CD4-positive, alpha-beta T cell (primary cell): ENCODE measurements at places on chromosomes 16 and 17. TPM values are rescaled to one million over a fixed set of nuclear protein-coding genes. Genes with fewer than 3 reads are reported as not detected.

CHRNE gene
- total RNA-seq = 3.2 TPM

CDRT15L2 gene
- not detected for total RNA-seq

DOC2A gene
- 0.14 TPM for total RNA-seq

RTN4RL1 gene
- total RNA-seq = 0.06 TPM

RHBDF1 gene
- 0.33 TPM for total RNA-seq

ASGR2 gene
- total RNA-seq = 0.36 TPM

KRT33B gene
- total RNA-seq = not detected

MEOX1 gene
- 0.50 TPM for total RNA-seq

ERN1 gene
- total RNA-seq = 62.7 TPM

CRHR1 gene
- not detected for total RNA-seq

PPP1R27 gene
- not detected for total RNA-seq

ABCA3 gene
- total RNA-seq = 7.0 TPM

TEDC2 gene
- 0.17 TPM for total RNA-seq

KCNJ12 gene
- not detected for total RNA-seq

DLX4 gene
- total RNA-seq = 0.59 TPM
